Natural killer cell (primary cell): ENCODE measurements at places on chromosomes 3 and 15. TPM values are rescaled to one million over a fixed set of nuclear protein-coding genes. Genes with fewer than 3 reads are reported as not detected.
A peak's percentile ranks its signal among the peaks of the same experiment; 100 is the strongest.

DNA sequence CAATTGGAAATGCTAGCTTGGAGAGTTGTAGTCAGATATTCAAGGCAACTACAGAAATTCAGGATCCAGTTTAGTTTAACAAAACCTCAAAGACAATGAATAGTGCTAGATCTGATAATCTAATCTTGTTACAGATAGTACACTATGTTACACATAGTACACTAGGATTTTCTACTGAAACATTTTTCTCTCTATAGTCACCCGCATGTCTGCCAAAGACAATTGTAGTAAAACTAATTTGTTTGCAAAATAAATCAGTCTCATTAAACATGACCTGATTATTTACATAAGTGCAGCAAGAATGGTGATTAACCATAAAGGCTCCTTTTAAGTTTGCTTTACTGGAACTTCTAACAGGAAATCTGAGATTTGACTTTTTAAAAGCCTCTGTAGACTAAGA, 52.0 kb downstream of the ILDR1 start:
- no peak for DNase-seq

DNA sequence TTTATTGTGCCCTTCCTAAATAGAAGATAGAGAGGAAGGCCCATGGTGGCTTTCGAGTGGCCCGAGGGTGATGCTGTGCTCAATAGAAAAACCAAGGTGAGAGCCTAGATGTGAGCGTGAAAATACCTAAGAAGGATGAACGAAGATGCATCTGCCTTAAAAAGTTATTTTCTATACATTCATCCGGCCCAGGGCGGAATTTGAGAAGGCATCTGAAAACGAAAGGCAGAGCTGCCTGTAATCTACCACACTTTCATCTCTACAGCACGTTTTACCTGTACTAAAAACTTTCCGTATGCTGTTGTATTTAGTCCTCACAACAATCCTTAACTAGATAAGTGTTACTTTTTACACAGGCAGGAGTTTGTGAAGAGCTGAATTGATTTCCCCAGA, 1.4 kb downstream of the DUT start:
- DNase-seq, result no peak

DNA sequence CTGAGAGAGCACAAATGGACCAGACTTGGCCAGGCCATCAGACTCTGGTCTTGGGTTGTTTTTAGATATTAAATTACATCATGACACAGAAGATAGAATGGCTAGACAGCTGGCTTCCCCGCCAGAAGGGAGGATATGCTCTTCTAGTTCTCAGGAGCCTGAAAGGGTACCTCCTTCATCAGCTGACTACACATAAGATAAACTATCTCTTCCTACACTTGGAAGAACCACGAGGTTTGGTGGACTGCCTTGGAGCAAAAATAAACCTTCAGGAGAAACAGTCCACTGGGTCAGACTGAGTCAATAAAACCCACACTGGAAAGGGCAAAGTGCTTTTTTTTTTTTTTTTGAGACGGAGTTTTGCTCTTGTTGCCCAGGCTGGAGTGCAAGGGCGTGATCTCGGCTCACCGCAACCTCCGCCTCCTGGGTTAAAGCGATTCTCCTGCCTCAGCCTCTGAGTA, 26.3 kb upstream of the DYNC1LI1 start:
- DNase-seq, result no peak

DNA sequence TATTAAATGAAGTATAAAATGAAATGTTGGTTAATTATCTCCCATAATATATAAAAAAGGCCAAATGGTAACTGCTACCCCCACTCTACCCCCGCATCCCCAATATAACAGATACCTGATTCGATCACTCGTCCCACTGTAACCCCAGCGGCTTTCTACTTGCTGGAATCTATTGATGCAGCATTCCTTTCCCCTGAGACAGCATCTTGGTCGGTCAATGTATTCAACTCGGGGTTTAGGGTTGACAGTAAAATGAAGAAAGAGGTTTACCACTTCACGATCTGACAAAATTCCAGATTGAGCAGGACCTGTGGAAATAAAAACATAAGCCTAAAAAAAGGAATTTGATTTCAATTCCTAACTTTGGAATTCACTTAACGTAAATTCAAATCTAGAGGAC, 18.6 kb upstream of the C15orf40 start:
- DNase-seq, result no peak

DNA sequence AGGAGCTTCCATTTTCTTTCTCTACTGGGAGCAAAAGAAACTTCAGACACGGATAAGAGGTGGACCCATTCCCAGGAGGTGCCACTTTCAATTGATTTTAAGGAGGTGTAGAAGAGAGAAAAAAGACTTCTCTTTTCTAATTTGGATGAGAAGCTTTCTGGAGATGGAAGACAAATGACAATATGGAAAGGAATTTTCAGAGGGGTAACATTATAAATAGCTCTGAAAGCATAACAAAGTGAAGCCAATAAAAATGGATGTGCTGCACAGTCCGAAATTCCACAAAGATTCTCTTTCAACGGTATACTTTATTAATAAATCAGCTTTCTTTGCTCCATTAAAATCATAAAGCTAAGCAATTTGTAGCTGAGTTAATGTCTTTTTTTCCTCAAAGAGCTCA, 607.2 kb upstream of the MDFIC2 start:
- DNase-seq, result no peak

GRCh38 chr15:49041426-49041825, 4.8 kb downstream of the SECISBP2L start:
- DNase-seq, result no peak

DNA sequence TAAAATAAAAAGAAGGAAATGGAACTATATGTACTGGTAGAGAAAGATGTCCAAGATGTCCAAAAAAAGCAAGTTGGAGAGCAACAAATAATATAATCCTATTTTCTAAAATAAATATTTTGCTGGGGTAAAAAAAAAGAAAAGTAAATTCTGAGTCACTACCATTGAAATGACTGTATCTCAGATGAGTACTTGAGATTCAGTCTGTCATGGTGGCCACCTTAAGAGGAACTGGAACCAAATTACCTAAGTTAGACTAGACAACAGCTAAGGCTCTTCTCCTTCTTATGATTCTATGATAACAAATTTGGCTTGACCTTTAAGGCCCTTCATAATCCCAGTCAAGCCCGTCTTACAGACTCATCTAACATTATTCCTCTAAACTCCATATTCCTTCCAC, 270.6 kb upstream of the HES1 start:
- no peak for DNase-seq

DNA sequence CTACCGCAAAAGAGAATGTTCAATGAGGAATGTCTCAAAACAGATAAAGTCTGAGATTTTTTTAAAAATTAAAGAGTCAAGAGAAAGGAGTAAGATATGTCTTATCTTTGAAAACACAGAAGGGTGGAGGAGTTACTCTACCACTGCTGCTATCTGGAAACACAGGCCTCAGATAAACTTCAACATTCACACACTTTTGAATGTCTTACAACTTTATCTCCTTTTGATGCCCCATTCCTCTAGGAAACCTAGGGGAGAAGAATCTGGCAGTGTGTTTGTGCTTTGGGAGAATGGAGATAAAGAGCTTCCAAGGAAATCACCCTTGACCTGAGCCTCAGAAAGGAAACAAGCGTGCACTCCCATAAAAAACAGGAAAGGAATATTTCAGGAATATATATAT, 468.2 kb downstream of the PLOD2 start:
- DNase-seq, result no peak

GRCh38 chr3:16509721-16510619, 3.5 kb downstream of the RFTN1 start:
- no peak for DNase-seq

DNA sequence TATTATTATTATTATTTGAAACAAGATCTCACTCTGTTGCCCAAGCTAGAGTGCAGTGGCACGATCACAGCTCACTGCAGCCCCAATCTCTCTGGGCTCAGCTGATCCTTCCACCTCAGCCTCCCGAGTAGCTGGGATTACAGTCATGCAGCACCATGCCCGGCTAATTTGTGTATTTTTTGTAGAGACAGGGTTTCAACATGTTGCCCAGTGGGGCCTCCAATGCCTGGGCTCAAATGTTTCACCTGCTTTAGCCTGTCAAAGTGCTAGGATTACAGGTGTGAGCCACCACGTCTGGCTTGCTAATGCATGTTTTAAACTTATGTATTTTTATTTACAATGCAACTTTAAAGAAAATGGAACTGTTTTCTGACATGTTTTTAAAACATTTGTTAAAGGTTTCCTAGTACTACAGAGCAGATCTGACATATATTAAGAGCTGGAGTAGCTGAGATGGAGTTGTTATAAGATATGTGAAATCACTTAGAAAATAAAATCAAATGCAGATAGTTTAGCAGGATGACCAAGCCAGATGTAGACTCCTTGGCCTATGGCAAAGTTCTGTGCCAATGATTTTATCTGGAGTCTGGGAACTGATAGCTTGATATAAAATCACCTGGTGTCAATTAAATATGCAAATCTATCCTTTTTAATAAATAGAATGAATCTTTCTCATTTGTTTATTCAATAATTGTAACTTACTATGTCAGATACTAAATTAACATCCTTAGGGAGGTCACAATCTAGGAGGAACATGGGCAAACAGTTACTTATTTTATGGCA, 310.1 kb upstream of the NAALADL2 start:
- no peak for DNase-seq

GRCh38 chr3:119924111-119925094, 142.5 kb downstream of the NR1I2 start:
- no peak for DNase-seq

- no peak for DNase-seq
Observed at GRCh38 chr3:169627789-169628188, 35.7 kb downstream of the MECOM start.

- DNase-seq, result no peak
Observed at GRCh38 chr15:68644083-68644904, 65.5 kb downstream of the CORO2B start.

DNA sequence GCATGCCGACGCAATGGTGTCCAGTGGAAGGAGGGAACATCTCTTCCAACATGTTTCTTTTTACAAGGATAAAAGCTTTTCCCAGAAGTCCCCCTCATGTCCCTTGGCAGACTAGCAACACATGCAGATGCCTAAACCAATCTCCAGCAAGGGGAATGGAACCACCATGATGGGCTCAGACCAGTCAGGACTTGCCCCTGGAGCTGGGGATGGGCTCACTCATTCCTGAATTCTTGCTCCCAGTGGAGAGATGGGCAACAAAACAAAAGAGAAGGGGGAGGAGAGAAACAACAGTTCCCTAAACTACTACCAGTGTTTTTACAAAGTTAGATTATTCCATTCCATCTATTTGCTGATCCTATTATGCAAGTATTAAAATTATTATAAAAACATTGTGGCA, 76.8 kb upstream of the OXTR start:
- no peak for DNase-seq

DNA sequence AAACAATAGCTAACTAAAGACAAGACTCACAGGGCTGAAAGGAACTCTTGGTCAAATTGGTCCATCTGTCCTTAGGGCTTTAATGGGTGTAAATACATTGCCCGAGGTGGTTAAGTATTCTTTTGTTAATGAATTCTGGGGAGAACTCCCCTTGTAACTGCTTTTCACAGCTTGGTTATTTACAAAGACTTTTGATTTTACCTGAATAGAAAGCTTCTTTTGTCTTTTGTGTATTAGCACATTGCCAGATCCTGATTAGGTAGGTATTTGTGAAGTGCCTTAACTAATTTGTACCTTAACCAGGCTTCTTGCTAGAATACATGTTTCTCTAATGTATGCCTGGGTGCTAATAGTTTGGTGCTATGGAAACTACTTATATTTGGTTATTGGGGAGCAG, 14.0 kb downstream of the CHD2 start:
- peak; percentile 25 for DNase-seq

DNA sequence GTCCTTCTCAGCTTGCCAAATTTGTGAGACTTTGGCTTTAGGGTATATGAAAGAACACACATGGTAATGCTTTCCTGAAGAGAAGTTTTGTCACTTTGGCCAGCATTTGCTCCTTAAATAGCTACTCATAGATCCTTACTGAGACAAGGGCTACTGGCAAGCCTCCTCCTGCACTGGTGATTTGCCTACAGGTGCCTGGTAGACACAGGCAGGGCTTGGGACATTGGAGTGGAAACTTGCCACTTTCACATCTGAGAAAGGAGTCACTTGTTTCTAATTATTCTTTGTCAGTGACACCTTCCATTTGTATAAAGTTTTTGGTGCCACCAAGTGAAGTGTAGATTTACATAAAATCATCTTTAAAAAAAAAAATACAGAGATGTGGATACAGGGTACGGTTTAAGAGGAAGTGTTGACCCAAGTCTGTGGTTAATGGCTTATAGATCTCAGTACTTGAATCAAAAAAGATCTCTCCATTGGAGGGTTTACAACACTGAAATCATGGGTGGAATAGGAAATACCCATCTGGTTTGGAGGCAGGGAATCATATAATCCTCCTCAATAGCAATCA, 132.8 kb upstream of the GADL1 start:
- no peak for DNase-seq

- no peak for DNase-seq
Observed at GRCh38 chr3:124512881-124513609, 217.2 kb upstream of the UMPS start.

- no peak for DNase-seq
Observed at GRCh38 chr3:143362115-143362991, 242.8 kb downstream of the CHST2 start.

- DNase-seq, result peak; percentile 74
Observed at GRCh38 chr3:38649500-38650247, at the start of gene SCN5A. SCN5A (minus strand) TSS chr3:38649687; CDS start chr3:38633307, 16,380 bp downstream.

DNA sequence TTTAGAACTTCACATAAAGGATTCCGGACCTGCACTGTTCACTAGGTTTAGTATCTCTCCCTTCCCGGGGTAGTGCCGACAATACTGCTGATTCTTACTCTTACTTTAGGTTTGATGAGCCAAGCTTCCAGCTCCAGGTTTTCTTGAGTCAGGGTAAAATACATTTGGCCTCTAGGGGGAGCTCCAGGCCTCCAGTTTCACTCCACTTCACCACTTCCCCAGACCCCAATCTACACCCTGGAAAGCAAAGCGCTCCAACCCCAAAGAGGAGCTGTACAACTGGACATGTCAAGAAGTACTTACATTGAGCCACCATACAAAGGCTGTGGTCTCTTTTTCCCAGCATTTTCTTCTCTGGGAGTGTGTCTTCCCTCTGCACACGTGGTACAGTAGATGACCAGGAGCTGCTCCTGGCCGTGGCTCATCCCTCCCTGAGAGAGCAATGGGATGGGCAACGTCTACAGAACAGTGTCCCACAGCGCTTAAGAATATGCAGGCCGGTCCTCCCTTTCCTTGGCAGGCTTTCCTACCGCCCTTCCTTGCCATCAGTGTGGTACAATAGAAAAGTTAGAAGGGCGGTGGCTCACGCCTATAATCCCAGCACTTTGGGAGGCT, 93.9 kb upstream of the CCDC80 start:
- peak; percentile 38 for DNase-seq

GRCh38 chr3:63228677-63229076, 49.4 kb upstream of the SYNPR start:
- no peak for DNase-seq

The GOLGA8M gene
- total RNA-seq, result 11.7 TPM

The IL16 gene
- 98.1 TPM for total RNA-seq

The ERICH6 gene
- 0.35 TPM for total RNA-seq

The KBTBD12 gene
- total RNA-seq, result not detected

The B3GNT5 gene
- 1.2 TPM for total RNA-seq

The CNTN3 gene
- total RNA-seq, result not detected

The MRPL3 gene
- 42.2 TPM for total RNA-seq

The SERINC4 gene
- total RNA-seq, result not detected

The TMC3 gene
- not detected for total RNA-seq

The SLC6A1 gene
- total RNA-seq, result not detected

The GOLGA8N gene
- 238 TPM for total RNA-seq

The CSPG4 gene
- total RNA-seq, result 0.05 TPM

The KY gene
- total RNA-seq, result 0.15 TPM

The CCDC71 gene
- total RNA-seq, result 15.6 TPM

The NR1I2 gene
- total RNA-seq, result 0.13 TPM
